ENCODE measurements at places on chromosomes 13 and 19.

DNA sequence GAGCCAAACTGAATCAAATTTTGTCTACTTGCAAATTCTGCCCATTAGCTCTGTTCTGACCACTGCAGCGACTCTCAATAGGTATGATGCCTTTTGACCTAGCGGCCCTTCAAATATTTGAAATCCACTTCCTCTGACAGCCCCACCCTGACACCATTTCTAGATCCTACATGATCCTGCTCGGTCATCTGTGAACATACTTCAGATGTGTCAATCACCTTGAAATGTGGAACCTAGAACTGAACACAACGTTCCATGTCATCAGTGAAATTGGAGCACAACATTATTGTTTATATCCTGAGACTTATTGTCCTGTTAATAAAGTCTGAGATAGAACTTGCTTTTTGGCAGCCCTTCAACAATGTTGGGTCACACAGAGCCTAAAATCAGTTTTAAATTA, 98.2 kb downstream of the UBL3 start:
- DNase-seq, result no peak

DNA sequence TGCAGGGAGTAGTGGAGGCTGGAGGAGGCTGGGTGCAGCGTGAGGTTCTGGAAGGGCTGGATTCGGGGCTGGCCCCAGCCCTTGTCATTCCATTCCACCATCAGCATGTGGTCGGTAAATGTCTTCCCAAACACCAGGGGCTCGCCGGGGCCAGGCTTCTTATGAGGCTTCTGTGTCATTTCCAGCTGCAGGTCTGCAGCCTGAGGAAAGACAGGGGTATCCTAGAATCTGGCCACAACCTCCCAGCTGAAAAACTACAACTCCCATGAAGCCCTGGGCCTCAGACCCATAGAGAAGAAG, 4.4 kb downstream of the BCAT2 start:
- no peak for DNase-seq

DNA sequence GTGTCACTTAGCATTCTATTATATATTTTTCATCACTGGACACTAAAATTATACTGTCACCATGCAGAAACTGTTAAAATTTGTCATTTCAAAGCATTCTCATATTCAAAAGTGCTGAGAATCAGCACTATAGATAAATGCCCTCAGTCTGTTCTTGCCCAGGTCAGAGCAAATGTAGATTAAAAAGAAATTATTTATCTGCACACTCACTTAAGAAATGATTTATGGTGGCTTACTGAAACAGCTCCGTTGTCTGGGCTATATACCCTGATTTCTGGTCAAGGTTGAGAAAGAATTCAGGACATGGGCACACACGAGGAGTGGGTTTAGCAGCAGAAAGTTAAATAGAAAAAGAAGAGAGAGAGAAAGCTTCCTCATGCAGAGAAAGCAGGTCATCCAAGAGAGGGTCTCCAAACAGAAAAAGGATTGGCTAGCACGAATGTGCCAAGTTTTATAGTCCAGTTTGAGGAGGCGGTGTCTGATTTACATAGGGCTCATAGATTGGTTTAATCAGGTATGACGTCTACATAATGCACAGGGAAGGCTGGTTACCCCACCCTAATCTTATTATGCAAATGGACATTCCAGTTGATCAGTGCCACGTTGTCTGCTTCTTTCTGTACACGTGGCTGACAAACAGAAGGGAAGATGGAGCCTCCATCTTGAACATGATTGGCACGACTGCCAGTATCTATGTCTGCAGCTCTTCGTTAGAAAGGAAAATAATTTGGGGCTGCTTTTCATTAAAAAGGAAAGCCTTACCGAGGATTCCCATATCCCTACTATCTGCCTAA, 47.3 kb upstream of the N4BP2L1 start:
- DNase-seq, result no peak

DNA sequence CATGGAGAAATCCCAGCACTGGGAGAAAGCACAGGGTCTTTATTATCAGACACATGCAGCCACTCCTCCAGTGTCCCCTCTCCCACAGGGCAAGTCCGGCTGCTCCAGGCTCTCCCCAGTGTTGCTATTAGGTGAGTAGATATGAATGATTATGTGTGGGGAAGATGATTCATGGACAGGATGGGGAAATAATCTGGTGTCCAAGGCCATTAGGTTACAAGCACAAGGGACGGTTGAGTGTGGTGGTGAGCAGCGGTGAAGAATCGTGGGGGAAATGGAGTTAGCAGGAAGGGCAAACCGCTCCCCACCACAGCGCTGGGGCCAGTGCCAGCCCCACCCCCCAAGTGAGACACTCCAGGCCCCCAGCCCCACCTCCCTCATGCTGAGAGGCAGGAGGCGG, 19.0 kb downstream of the CD177 start:
- no peak for DNase-seq

DNA sequence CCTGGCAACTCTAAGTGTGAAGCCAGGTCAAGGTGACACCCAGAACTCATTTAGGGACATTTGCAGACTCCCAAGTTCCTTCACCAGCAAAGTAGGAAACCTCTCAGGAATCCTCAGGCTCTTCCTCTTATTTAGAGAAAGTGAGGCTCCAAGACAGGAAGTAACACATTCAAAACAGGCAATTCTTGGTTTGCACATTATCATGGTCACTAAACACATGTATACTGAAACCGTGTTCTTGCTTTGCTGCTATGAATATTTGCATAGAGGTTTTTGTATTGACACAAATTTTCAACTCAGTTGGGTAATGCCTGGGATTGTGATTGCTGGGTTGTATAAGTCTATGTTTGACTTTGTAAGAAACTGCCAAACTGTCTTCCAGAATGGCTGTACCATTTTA, 13.2 kb upstream of the URI1 start:
- no peak for DNase-seq

DNA sequence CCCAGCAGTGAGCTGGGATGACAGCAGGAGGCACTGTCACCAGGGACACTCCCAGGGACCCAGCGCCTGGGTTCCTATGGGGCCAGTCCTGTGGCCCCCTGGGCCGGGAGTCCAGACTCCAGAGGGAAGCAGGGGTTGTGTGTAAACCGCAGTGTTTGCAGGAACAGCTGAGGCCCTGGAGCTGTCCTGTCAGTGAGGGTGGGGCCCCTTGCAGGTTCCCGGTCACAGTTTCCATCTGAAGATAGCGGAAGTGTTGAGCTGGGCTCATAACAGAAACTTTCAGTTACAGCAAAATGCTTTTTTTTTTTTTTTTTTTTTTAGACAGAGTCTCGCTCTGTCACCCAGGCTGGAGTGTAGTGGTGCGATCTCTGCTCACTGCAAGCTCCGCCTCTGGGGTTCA, 17.7 kb upstream of the CSNK1G2 start:
- no peak for DNase-seq

GRCh38 chr19:18488838-18489626, 32.8 kb downstream of the ELL start:
- DNase-seq, result no peak

DNA sequence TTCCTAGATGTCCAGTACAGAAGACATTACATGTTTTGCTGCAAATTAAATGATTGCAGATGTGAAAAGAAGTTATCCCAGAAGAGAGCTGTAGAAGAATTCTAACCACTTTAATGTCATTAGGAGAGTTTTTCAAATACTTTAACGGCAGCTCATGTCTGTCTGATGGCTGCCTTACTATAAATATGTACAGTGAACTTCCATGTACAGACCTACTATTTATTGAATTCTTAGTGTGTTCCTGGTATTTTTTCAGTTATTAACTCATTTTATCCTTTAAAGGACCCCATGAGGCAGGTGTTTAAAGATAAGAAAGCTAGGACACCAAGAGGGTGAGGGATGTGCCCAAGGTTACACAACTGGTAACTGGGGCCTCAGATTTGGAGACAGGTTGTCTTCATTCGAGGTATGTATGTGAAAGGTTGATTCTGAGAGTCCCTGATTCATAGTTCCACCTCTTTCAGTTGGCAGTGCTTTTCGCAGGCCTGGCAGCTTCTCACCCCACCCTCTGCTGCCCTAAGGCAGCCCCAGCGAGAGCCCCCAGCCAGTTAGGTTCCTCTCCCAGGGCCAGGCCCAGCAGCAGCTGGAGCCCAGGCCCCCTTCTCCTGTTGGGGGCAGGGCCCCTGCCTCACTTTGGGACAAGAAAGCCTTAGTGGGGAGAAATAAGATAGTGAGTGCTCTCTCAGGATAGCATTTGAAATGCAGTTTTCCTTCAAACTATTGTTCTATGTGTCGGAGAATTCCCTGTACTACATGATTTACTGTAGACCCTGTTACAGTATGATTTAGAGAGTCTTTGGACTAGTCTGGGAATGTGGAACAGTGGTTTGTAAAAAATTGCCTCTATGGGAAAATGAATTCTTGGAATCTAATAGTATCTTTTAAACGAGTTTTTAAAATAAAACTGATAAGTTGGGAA, 67.7 kb upstream of the TEX29 start:
- DNase-seq, result no peak

GRCh38 chr19:33394723-33395560, 21.4 kb downstream of the CEBPG start:
- no peak for DNase-seq

- no peak for DNase-seq
Measured at GRCh38 chr13:43529796-43530195, 257.0 kb downstream of the ENOX1 start.

DNA sequence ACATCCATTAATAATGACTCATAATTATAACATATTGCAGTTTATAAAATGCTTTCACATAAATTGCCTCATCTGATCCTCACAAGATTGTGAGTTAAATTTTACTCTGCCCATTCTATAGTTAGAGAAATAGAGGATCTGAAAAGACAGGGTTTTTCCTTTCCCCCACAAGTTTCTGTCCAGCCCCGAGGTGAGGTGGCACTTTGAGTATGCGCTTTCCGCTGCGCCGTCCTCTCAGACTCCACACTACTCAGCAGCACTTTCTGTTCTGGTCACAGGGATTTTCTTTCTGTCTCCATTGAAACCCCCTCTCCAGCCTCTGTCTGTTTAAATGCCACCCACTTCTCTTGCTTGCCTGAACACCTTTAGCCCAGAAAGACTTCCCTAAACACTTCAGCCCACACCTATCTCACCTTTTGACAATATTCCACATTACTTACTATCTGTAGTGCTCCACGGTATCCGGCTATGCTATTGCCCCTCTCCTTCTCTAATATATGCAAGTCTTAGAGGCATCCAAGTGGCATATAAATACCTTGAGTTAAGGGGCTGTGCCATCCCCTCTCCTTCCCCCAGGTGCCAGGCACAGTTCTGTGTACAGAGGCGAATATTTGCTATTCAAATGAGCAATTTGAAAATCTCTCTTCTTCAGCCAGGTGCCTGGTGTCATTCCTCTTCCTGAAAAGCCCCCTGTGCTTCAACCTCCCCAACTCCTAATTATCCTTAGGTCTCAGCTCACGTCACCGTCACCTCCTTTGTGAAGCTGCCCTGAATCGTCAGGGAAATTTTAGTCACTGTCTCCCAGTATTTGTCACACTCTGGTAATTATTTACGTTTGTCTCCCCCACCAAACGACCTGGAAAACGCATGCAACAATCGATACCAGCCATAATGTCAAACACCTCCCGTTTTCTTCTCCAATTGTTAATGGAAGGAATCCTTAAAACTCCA, 268.7 kb downstream of the NHLRC3 start:
- DNase-seq, result no peak

GRCh38 chr13:113907635-113908617, 44.0 kb upstream of the GAS6 start:
- peak; percentile 39 for DNase-seq

DNA sequence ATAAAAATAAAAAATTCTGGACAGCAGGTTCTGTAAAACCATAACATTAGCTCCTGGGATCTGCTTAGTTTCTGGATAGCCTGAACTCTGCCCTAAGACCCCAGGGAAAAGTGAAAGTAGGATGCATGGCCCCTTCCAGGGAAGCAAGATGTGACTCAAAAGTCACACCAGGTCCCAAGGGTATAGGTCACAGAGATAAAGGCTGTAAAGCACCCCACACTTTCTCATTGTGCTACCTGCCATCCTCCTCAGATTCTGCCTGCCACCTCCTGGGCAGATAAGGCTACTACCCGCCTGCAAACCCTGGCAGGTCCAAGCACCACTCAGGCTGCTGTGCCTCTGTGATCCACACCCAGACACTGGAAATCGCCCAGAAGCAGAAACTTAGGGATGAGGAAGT, 20.6 kb downstream of the FFAR2 start:
- DNase-seq, result no peak

DNA sequence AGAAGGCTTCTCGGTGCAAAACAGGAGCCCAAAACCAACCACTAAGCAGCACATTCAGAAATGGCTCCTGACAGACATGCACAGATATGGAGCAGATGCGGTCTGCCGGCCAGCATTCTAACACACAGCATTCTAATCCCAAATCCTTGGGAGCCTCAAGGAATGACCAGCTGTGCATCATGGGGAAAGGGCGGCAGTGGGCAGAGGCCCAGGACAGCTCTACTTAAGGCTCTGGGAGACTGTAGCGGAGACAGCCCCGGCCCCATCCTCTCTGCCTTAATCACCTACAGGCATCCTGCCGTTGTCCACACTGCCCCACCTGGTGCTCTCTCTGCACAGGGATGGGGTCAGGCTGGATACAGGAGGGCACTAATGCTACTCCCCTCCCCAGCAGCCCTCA, 1016.0 kb downstream of the UQCRFS1 start:
- no peak for DNase-seq

GRCh38 chr19:1843116-1843515, 5.2 kb downstream of the REXO1 start:
- no peak for DNase-seq

- DNase-seq, result peak; percentile 94
Measured at GRCh38 chr19:2610637-2611482, 91.6 kb downstream of the GNG7 start.

- DNase-seq, result no peak
Measured at GRCh38 chr13:80558074-80558473, 217.1 kb upstream of the SPRY2 start.

DNA sequence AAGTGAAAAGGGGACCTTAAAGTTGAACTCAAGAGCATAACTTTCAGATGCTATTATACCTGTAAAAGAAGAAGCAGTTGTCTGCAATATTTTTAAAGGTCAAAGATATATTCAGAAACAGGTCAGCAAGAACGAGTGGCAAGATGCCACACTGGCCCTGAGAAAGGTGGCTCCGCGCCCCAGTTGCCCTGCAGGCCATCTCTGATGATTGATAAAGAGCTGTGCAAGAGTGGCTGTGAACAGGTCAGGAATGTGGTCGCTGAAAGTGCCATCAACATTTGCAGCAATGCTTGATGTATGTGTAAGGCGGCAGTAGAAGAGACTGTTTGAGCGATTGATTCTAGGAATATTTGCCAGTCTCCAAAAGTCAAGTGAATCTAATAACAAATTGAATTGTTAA, 664.2 kb upstream of the SLC10A2 start:
- no peak for DNase-seq

- DNase-seq, result no peak
Measured at GRCh38 chr19:2261438-2262172, 5.4 kb upstream of the JSRP1 start.

DNA sequence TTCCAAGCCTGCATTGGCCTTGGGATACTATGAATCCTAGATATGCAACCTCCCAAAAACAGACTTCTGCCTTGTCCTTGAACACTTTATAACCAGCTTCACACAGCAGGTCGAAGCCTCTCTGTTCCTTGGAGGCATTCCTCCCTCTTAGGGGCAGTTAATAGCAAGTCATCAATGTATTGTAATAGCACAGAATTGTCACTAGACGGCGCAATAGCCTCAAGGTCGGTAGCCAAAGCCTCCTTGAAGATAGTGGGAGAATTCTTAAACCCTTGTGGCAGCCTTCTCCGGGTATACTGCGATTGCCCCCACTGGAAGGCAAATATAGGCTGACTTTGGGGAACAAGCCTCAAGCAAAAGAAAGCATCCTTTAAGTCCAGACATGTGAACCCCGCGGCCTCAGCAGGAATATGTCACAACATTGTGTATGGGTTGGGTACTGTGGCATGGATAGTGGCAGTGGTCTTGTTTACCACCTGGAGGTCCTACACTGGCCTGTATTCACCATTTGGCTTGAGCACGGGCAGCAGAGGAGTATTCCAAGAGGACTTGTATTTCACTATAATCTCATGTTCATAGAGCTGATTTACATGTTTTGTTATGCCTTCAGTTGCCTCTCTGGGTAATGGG, 61.1 kb downstream of the ZNF431 start:
- DNase-seq, result no peak
